ENCODE measurements at places on chromosomes 4 and X. TPM values are rescaled to one million over a fixed set of nuclear protein-coding genes. Genes with fewer than 3 reads are reported as not detected.
A peak's percentile ranks its signal among the peaks of the same experiment; 100 is the strongest.

- H3K36me3 ChIP-seq: no peaks in the 10 kb centered on the region
- H3K4me3 ChIP-seq: no peak overlapping the region
- DNase-seq: no peak
Measured at GRCh38 chrX:150167482-150168324, 195.4 kb upstream of the MAMLD1 start.

GRCh38 chr4:185210102-185210981 lies 944 bp downstream of the SNX25 start:
- H3K36me3 ChIP-seq: no peaks in the 10 kb centered on the region
- peaks cover 3% of the 10 kb centered on the region for H3K4me1 ChIP-seq
- H3K27me3 ChIP-seq: no peaks in the 10 kb centered on the region
- peak; percentile 57 for DNase-seq
- peak overlapping the region; percentile 82 for H3K4me3 ChIP-seq

The MAGEE2 gene
- total RNA-seq: not detected

GRCh38 chr4:1338752-1339414 lies 8.1 kb upstream of the UVSSA start:
- H3K27ac ChIP-seq: no peak overlapping the region
- H3K4me3 ChIP-seq: no peak overlapping the region
- no peaks in the 10 kb centered on the region for H3K4me1 ChIP-seq
- peaks cover 67% of the 10 kb centered on the region for H3K36me3 ChIP-seq
- no peaks in the 10 kb centered on the region for H3K27me3 ChIP-seq
- no peak for DNase-seq

GRCh38 chr4:10101671-10102473 lies 14.7 kb downstream of the WDR1 start:
- no peak overlapping the region for H3K4me3 ChIP-seq
- peak overlapping the region; percentile 74 for H3K27ac ChIP-seq
- H3K27me3 ChIP-seq: no peaks in the 10 kb centered on the region

GRCh38 chr4:85700362-85700761 lies 225.4 kb downstream of the ARHGAP24 start:
- no peak for DNase-seq
- H3K27ac ChIP-seq: no peak overlapping the region
- no peaks in the 10 kb centered on the region for H3K36me3 ChIP-seq

The BMP3 gene
- not detected for total RNA-seq

DNA sequence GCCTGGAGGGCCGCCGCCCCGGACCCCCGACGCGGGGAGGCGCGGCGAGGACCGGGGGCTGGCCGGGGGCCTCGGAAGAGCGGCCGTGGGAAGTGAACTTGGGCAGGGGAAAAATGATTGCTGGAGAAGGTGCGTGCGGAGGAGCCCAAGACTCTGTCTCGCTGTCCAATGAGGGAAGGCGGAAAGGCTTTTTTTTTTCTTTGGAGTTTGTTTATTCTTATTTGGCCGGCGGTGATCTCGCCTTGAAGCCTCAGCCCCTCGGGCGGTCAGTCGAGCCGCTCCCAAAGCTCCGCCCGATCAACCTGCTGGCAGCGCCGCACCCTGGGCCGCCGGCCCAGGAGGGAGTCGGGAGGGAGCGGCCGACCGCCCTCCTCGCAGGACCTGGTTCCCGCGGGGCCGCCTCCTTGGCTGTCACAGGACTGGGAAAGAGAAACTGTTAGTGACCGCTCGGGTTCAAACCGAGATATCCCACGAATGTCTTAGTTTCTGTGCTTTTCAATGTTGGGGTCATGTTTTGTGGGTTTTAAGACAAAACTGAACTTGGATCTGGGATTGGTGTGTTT lies 2.5 kb downstream of the CPEB2 start:
- peak overlapping the region; percentile 79 for H3K4me3 ChIP-seq
- peaks cover 43% of the 10 kb centered on the region for H3K4me1 ChIP-seq
- peaks cover 26% of the 10 kb centered on the region for H3K36me3 ChIP-seq
- peak; percentile 93 for DNase-seq
- peak overlapping the region; percentile 100 for H3K27ac ChIP-seq

DNA sequence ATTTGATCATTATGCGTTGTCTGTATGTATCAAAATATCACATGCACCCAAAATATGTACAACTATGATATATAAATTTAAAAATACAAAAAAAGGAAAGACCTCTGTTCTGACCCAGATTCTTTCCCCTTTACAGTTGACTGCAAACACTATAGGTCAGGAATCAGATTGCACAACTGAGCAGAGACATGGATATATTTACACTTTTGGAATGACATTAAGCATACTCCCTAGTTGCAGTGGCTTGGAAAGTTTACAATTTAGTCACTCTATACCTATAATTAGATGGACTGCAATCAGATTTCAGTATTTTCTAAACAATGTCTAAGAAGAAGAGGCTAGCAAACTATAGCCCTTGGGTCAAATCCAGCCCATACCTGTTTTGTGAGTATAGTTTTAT lies 98.5 kb upstream of the INPP4B start:
- H3K4me1 ChIP-seq: no peaks in the 10 kb centered on the region
- DNase-seq: no peak
- no peak overlapping the region for H3K27ac ChIP-seq
- no peaks in the 10 kb centered on the region for H3K36me3 ChIP-seq

The GNRHR gene
- total RNA-seq: not detected

The AKAP4 gene
- total RNA-seq: not detected

DNA sequence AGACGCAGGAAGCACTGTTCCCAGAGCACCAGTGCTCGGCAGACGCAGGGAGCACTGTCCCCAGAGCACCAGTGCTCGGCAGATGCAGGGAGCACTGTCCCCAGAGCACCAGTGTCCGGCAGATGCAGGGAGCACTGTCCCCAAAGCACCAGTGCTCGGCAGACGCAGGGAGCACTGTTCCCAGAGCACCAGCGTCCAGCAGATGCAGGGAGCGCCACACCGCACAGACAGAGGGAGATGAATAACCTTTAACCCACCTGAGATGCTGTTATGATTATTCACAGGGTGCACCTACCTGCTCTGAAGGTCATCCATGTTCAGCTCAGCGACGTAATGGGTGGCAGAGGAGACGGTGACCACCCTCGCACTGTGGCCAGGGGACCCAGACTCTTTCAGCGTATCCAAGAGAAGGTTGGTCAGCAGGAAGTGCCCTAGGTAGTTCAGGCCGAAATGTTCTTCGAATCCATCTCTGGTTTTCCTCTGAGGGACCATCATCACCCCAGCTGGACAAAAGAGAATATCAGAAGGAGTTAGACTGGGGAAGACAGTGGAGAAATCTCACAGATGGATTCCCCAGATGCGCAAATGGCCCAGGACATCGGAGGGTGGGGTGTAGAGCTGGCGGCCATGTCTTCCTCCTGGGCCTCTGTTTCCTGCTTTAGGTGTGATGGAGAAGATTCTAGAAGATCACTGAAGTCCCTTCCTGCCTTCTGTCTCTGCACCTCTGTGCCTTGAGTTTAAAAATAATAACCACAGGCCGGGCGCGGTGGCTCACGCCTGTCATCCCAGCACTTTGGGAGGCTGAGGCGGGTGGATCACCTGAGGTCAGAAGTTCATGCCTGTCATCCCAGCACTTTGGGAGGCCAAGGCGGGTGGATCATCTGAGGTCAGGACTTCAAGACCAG lies 234.1 kb downstream of the DHRSX start:
- H3K27ac ChIP-seq: no peak overlapping the region
- no peak overlapping the region for H3K4me3 ChIP-seq
- H3K4me1 ChIP-seq: no peaks in the 10 kb centered on the region

The APELA gene
- total RNA-seq: not detected

The FGA gene
- total RNA-seq: 0.25 TPM

DNA sequence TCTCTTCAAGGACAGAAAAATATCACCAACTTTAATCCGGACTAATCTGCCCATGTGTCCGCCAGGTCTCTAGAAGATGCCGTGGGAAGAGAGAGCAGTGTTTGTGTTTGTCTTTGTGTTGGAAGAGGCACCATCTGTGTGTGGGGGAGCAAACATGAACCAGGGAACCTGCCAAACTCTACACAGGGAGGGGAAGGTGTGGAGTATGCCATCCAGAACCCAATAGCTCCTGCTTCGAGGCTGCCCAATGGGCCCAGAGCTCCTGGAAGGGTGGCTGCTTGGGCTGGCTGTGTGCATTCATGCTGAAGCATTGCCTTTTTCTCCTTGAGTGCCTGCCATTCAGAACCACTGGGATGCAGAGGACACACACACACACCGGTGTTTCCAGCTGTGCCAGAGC lies 536.2 kb downstream of the MID1IP1 start:
- no peaks in the 10 kb centered on the region for H3K27me3 ChIP-seq
- DNase-seq: no peak
- no peaks in the 10 kb centered on the region for H3K36me3 ChIP-seq
- H3K27ac ChIP-seq: peak overlapping the region; percentile 71

The GAGE12E gene
- total RNA-seq: not detected

- no peak overlapping the region for H3K4me3 ChIP-seq
- no peaks in the 10 kb centered on the region for H3K4me1 ChIP-seq
- H3K27me3 ChIP-seq: no peaks in the 10 kb centered on the region
- H3K27ac ChIP-seq: no peak overlapping the region
Measured at GRCh38 chrX:22063284-22063683, 31.2 kb downstream of the PHEX start.

DNA sequence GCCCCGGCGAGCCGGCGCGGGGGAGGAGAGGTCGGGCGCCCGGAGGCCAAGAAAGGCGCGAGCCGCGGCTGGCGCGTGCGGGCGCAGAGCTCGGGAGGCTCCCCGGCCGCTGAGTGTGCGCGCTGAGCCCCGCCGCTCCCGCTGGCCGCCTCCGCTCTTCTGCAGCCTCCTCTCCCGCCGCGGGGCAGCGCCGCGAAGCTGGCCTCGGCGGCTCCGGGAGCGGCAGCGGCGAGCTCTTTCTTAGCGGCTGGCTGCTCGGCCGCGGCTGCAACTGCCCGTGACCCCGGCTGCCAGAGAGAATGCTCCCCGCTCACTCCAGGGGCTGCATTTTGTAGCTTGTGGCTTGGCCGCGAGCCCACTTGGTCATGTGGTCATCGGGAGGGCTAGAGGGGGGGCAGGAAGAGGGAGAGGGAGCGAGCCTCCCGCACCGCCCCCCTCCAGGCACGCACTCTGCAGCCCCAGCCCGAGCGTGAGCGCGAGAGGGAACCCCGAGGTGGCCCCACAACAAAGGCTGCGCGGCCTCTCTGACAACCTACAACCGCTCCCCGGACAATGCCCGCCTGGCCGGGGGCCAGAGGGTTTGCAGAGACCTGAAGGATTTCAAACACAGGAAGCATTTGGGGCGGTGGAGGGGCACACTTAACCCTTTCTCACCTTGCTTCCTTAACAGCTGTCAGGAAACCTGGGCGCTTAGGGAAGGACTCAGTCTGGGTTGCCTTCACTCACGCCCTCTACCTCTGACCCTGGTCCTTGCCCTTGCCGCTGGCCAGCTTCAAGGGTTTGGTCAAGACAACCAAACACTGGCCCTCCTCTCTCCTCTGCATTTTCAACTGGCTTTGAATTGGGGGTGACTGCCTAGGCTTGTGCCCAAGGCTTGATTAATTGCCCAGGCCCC lies at the start of gene APLN:
APLN (minus strand) TSS at position 305 of the 895 bp plus-strand sequence. CDS start 326 bp downstream, outside the sequence.
- no peaks in the 10 kb centered on the region for H3K4me1 ChIP-seq
- no peaks in the 10 kb centered on the region for H3K36me3 ChIP-seq
- peak within 1 kb of the TSS; percentile 41 for H3K27ac ChIP-seq
- peak within 1 kb of the TSS; percentile 60 for H3K4me3 ChIP-seq
- peaks cover 22% of the 10 kb centered on the region for H3K27me3 ChIP-seq

The FAM184B gene
- not detected for total RNA-seq

DNA sequence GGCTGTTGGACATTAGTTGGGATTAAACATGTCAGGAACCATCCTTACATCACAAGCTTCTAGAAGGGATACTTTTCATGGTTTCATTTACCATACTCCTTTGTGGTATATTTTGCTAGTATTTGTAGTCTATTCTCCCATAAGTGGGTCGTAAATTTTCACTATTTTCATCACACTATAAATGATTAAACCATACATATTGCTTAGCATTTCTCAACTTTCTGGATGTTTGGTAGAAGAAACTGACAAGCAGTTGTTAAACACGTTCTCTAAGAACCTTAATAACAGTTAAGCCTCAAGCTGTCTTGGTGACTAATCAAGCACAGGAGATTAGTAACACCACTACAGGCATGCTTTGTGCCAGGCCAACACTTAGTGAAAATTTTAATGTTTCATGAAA lies 375.5 kb downstream of the NAF1 start:
- no peaks in the 10 kb centered on the region for H3K4me1 ChIP-seq
- H3K36me3 ChIP-seq: no peaks in the 10 kb centered on the region
- no peak overlapping the region for H3K4me3 ChIP-seq
- no peak for DNase-seq
- no peaks in the 10 kb centered on the region for H3K27me3 ChIP-seq

DNA sequence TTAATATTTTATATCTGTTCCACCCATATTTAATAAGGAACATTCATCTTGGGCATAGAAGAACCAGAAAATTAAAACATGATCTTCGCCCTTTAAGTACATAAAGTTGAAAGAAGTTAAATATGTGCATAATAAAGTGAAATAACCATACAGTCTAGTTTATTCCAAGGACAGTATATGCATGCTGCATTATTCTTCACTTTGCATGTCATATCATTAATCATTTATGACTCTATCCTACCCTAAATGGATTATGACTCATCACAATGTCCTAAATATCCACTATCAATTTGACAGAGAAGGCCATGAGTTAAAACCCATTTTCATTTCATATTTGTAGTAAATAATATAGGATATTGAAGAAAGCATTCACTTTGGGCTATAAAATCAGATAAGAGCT lies 576.5 kb upstream of the GNPDA2 start:
- H3K4me3 ChIP-seq: no peak overlapping the region
- DNase-seq: no peak
- H3K36me3 ChIP-seq: no peaks in the 10 kb centered on the region
- no peaks in the 10 kb centered on the region for H3K4me1 ChIP-seq

DNA sequence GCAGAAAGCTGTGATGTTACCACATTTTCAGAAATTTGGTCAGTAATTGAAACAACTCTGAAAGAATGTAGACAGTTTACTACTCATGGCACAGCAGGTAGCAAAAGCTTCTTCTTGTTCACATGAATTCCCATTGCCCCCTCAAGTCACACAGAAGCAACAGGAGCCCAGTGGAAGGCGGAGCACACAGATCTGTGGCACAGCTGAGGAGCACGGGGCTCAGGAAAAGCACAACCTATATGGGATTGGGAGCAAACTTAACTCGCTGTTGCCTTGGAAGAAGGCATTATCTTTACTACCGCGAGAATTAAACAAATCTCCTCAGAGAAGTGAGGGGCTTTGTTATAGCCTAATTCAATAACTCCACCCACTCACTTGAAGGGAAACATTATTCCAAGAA lies 358.5 kb downstream of the SPOCK3 start:
- H3K27ac ChIP-seq: no peak overlapping the region
- no peak for DNase-seq
- no peak overlapping the region for H3K4me3 ChIP-seq
- no peaks in the 10 kb centered on the region for H3K4me1 ChIP-seq
- no peaks in the 10 kb centered on the region for H3K36me3 ChIP-seq
